Activated naive CD8-positive, alpha-beta T cell treated with anti-CD3 and anti-CD28 coated beads, Interleukin-2, amount 50 U/mL, for 24 hours (primary cell): ENCODE measurements at places on chromosomes 7 and 10.

GRCh38 chr7:12229046-12229445, 18.0 kb downstream of the TMEM106B start:
- no peak for DNase-seq

DNA sequence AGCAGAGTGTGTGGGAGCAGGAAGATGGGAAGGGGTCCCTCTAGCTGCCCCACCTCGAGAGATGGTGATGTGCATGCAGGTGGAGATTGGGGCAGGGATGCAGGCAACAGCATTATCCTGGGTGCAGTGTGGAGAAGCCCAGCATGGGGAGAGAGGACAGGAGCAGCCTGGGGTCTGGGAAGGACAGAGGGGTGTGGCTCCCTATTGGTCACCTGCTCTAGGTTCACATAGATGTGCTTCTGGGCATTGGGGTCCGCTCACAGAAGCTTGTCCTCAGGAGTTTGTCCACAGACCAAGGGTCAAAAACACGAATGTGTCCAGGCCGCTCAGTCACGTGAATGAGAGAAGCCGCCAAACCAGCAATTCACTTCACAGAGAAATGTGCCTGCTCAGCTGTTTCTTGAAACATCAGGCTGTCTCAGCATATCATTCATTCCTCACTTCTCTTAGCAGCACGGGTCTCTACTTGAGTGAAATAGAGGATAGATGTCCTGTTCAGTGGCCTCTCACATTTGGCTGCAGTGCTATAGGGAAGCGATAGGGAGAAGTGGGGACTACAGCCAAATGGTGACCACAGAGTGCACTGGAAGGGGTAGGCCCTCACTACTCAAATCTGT, 11.5 kb upstream of the SLC29A3 start:
- DNase-seq: no peak

- DNase-seq: no peak
Measured at GRCh38 chr7:111438369-111439289, 123.7 kb downstream of the IMMP2L start.

DNA sequence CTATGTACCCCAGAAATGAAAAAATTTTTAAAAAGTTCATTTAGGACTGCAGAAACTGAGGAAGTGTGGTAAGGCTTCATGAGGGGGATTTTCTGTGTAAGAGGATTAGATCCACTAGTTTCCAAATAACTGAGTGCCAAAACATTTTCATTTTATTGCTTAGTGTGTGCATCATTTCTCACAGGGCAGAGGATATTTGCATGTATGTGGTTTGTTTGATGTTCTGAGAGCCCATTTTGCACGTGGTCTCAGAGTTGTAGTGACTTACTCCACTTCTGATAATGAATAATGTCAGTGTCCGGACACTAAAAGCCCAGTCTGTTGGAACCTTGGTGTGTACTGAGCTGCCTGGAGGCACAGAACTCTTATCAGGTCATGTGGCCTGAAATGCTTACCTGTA, 299.9 kb downstream of the AUTS2 start:
- DNase-seq: no peak

DNA sequence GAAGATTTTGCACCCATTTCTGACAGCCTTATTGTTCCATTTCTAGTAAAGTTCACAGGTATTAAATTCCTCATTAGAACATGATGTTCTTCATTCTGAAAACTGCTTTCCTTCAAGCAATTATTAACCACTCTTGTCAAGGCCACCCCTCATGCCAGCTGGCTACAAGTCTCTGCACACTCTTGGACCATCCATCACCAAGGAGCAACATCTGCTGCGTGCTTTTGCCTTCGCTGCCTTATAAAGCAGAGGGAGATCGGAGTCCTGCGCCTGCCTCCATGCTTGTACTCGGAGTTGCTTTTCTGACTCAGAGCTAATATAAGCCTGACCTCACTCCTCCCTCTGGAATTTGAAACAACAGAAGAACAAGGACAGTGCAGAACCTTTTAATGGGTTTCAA, 529.9 kb upstream of the DPP6 start:
- DNase-seq: no peak

DNA sequence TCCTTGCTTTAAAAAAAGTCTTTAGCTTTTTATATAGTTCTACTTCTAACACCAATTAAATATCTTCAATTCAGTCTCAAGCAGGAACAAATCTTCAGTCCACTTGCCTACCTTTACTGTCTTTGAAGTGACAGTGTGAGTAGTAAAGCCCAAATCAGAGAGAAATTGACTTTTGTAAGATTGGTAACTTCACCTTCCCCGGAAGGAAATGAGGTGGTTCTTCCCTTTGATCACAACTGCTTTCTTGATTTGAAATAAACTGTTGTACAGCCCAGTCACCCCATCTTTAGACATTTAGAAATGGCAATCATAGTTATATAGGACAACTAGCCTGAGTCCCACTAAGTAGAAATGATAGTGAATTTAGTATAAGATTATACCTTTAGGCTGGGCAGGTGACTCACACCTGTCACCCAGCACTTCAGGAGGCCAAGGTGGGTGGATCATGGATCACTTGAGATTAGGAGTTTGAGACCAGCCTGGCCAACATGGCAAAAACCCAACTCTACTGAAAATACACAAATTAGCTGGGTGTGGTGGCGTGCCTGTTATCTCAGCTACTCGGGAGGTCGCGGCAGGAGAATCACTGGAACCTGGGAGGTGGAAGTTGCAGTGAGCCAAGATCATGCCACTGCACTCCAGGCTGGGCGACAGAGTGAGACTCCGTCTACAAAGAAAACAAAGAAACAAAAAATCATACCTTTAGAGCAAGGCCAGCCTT, 4.7 kb downstream of the FAS start:
- no peak for DNase-seq

GRCh38 chr10:25914776-25915175, 19.3 kb upstream of the MYO3A start:
- DNase-seq: no peak

GRCh38 chr10:13629116-13629515, 42.4 kb downstream of the PRPF18 start:
- DNase-seq: no peak

- no peak for DNase-seq
Measured at GRCh38 chr10:53841483-53842145, 959.4 kb downstream of the PCDH15 start.

DNA sequence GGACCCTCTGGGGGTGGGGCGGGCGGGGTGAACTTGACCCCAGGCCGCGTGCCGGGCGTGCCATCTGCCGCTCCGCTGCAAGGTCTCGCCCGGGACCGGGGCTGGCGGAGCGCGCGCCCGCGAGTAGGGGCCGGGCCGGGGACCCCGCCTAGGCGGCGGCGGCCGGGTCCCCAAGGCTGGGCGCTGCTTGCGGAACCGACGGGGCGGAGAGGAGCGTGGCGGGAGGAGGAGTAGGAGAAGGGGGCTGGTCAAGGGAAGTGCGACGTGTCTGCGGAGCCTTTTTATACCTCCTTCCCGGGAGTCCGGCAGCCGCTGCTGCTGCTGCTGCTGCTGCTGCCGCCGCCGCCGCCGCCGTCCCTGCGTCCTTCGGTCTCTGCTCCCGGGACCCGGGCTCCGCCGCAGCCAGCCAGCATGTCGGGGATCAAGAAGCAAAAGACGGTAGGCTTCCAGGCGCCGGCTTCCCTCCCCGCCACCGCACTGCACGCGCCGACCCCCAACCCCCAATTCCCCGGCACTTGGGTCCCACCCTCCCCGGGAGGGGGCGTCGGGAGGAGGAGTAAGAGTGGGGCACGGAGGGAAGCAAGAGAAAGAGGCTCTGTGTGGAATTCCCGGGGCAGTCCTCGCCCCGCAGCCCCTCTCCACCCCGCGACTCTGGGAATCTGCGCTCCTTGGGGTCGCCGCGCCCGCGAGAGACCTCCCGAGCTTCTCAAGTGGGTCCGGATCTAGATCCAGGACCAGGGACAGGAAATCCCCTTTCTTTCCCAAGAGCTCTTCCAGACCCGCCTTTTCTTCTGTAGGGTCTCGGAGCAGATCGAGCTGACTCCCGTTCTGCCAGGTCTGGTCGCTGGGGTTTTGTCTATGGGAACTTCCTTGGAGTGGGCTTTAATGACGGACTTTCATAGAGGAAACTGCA, at the start of gene PAPSS2:
Gene PAPSS2, plus strand, starts transcription at position 308 of the 913 bp plus-strand sequence. Its CDS starts 104 bp downstream, at position 412.
- peak; percentile 31 for DNase-seq

DNA sequence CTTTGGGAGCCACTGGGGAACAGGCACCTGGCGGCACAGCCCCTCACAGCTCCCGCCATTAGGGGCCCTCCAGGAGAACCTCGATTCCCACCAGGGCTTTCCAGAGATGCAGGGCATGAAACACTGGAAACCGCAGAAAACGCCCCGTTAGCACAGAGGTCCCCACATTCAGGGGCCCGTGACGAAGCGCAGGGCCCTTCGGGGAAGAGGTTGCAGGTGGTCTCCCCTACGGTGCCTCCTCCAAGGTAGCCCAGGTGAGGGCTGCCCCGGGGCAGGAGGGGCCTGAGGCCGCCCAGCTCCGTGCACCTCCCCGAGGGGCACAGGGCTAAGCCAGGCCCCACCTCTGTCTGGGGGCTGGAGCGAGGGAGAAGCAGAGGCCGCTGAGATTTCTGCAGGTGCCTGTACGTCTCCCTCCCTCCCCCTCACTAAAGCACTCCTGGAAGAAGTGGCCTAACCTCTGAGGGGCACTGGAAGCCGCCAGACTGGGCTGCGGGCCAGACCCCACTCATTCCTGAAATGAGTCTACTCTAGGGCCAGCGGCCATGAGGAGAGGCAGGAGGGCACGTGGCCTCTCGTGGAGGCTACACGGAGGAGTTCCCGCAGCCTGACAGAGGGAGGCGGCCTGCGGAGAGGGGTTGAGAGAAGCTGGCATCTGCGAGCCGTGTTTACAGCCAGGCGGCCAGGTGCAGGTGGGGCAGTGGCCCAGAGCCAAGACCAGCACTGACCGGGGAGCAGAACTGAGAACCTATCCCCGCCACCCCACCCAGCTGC, 6.9 kb downstream of the PDGFA start:
- DNase-seq: no peak

DNA sequence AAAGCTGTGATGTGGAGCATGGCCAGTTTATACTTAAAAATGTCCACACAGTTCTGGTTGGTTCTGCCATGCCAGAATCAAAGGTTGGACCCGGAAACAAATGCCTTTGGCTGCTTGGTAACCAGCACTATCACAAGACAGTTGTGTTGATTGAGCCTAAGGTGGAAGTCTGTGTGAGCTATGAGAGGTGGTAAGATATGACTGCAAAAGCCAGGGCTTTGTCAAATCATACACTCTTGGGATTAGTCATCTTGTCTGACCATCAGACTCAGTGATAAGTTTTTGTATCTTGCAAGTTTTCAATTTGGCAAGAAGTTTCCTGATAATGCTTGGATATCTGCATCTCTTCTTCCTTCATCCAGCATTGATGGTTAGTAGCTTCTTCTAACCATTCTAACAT, 35.5 kb downstream of the GPR141 start:
- DNase-seq: no peak

- no peak for DNase-seq
Measured at GRCh38 chr7:34096198-34096651, 190.9 kb downstream of the BMPER start.

GRCh38 chr10:59236064-59236697, 59.7 kb downstream of the PHYHIPL start:
- DNase-seq: no peak

DNA sequence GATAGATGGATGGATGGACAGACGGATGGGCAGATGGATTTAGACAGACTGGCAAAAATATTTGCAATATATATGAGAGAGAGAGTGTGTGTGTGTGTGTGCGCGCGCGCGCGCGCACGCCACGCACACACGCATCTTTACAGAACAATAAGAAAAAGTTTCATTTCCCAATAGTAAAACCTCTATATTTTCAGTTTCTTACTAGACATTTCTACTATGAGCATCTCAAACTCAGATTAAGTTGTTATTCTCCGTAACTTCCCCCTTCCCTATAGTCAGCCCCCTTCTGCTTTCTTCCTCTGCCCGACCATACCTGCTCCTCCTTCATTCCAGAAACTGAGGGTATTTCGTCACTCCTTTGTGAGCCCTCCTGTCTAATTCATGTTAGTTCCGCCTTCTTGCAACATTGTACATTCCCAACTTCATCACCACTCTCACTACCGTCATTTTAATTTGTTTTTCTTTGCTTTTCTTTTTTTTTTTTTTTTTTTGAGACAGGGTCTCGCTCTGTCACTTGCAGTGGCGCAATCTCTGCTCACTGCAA, 154.4 kb upstream of the SH2B2 start:
- DNase-seq: no peak
